ENCODE measurements at places on chromosomes 1 and 21. TPM values are rescaled to one million over a fixed set of nuclear protein-coding genes. Genes with fewer than 3 reads are reported as not detected.
A peak's percentile ranks its signal among the peaks of the same experiment; 100 is the strongest.

The EDARADD gene
- total RNA-seq = 5.0 TPM

The CFHR1 gene
- total RNA-seq = not detected

The TTLL10 gene
- 1.2 TPM for total RNA-seq

The FCGR2B gene
- total RNA-seq = not detected

The GNG4 gene
- 13.5 TPM for total RNA-seq

The MRPL37 gene
- 94.8 TPM for total RNA-seq

The GPR161 gene
- 25.7 TPM for total RNA-seq

The TMEM51 gene
- total RNA-seq = 7.7 TPM

The COG2 gene
- total RNA-seq = 27.4 TPM

GRCh38 chr1:80531182-80531581 is 1269.6 kb upstream of the ADGRL2 start:
- H3K27me3 ChIP-seq = no peaks in the 10 kb centered on the region
- no peak for DNase-seq
- no peak overlapping the region for H3K27ac ChIP-seq
- no peaks in the 10 kb centered on the region for H3K36me3 ChIP-seq
- H3K4me3 ChIP-seq = no peak overlapping the region

- no peaks in the 10 kb centered on the region for H3K36me3 ChIP-seq
- DNase-seq = no peak
- peaks cover 30% of the 10 kb centered on the region for H3K27me3 ChIP-seq
- no peak overlapping the region for H3K4me3 ChIP-seq
These were observed 516.1 kb downstream of the OMA1 start for GRCh38 chr1:58030456-58030855.

GRCh38 chr1:29123053-29123886 is 433 bp downstream of the TMEM200B start:
- H3K36me3 ChIP-seq = peaks cover 14% of the 10 kb centered on the region
- peak overlapping the region; percentile 86 for H3K4me3 ChIP-seq
- H3K27ac ChIP-seq = no peak overlapping the region
- H3K27me3 ChIP-seq = no peaks in the 10 kb centered on the region

GRCh38 chr1:226373376-226373775 is 34.5 kb downstream of the PARP1 start:
- no peak overlapping the region for H3K4me3 ChIP-seq
- H3K27me3 ChIP-seq = no peaks in the 10 kb centered on the region
- no peaks in the 10 kb centered on the region for H3K4me1 ChIP-seq

GRCh38 chr21:10464975-10465374 is 56.4 kb upstream of the TPTE start:
- H3K4me3 ChIP-seq = peak overlapping the region; percentile 8
- no peaks in the 10 kb centered on the region for H3K4me1 ChIP-seq
- DNase-seq = no peak
- H3K27me3 ChIP-seq = no peaks in the 10 kb centered on the region

GRCh38 chr1:204466416-204467405 is 27.9 kb downstream of the PIK3C2B start:
- no peaks in the 10 kb centered on the region for H3K4me1 ChIP-seq
- no peak overlapping the region for H3K27ac ChIP-seq
- H3K4me3 ChIP-seq = no peak overlapping the region
- H3K36me3 ChIP-seq = peaks cover 14% of the 10 kb centered on the region
- no peak for DNase-seq

- peak; percentile 92 for DNase-seq
- H3K27me3 ChIP-seq = peaks cover 20% of the 10 kb centered on the region
- no peaks in the 10 kb centered on the region for H3K36me3 ChIP-seq
- H3K4me1 ChIP-seq = peaks cover 8% of the 10 kb centered on the region
- no peak overlapping the region for H3K4me3 ChIP-seq
These were observed 61.6 kb upstream of the ADARB1 start for GRCh38 chr21:45012662-45013259.

DNA sequence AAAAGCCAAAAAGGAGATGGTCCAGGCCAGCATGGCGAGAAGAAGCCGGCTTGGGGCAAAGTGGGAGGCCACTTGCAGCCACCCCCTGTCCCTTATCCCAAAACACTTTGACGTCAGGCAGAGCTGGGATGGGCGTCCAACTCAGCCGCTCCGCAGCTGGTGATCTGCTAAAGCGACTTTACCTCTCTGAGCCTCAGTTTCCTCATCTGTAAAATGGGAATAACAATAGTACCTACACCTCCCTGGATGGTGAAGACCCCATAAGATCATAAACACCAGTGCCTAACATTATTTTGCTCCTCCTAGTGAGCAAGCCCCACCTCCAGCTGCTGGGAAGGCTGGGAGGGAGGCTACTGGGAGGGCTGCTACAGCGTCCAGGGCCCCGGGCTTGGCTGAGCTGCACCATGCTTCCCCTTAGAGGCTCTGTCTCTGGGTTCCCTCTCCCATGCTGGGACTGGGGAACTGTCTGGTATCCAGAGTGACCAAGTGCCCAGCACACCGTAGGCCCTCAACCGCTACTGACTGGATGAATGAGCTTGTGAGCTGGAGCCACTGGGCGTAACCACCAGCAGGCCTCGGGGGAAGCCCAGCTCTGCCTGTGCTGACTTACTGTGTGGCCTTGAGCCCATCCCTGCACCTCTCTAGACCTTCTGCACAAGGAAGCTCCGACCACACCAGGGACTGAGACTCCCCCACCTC is 18.3 kb downstream of the IFFO2 start:
- no peaks in the 10 kb centered on the region for H3K27me3 ChIP-seq
- peaks cover 14% of the 10 kb centered on the region for H3K4me1 ChIP-seq
- no peak for DNase-seq
- H3K27ac ChIP-seq = no peak overlapping the region

DNA sequence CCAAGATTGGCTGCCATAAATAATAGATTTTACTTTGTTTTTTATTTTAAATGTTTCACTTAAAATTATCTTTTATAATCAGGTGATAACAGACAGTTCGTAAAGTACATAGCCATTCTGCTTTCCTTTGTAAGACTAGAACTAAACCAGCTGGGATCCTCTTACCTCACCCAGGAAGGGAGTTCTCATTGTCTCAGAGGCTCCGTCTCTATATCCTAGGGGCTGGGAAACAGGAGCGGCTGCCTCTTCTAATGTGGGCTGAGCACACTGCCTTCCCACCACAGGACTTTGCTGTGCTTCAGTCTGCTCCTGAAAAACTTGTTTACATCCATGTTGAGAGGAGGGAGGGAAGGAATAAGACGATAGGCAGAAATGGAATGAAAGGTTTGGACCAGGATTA is 45.6 kb upstream of the PGD start:
- peaks cover 9% of the 10 kb centered on the region for H3K4me1 ChIP-seq
- H3K36me3 ChIP-seq = peaks cover 49% of the 10 kb centered on the region
- H3K27me3 ChIP-seq = peaks cover 17% of the 10 kb centered on the region
- peak; percentile 69 for DNase-seq
- peak overlapping the region; percentile 44 for H3K4me3 ChIP-seq

DNA sequence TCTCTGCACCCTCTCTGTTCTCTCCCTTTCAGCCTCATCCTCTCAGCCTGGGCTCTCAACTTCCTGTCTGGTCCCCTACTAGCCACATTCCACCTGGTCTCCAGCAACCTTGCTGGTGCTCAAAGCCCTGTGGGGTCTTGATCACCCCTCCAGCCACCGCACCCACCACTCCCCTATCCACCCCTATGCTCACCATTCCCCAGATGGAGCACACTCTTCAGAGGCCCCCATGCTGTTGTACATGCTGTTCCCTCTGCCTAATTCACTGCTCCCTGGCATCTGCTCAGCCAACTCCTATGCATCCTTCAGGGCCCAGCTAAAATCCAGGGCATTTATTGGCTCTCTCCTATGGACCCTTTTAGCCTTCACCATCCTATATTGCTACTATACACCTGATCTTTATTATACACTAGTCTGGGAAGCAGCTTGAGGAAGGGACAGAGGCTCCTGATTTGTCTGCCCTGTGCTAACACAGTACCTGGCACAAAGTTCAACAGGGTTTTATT is 81.0 kb downstream of the GLIS1 start:
- H3K27ac ChIP-seq = no peak overlapping the region
- H3K4me3 ChIP-seq = no peak overlapping the region
- no peak for DNase-seq
- H3K4me1 ChIP-seq = no peaks in the 10 kb centered on the region

GRCh38 chr1:2411801-2412394 is 466 bp downstream of the PEX10 start:
- peaks cover 7% of the 10 kb centered on the region for H3K36me3 ChIP-seq
- no peak for DNase-seq
- H3K4me1 ChIP-seq = peaks cover 5% of the 10 kb centered on the region
- H3K27me3 ChIP-seq = no peaks in the 10 kb centered on the region
- peak overlapping the region; percentile 90 for H3K4me3 ChIP-seq

DNA sequence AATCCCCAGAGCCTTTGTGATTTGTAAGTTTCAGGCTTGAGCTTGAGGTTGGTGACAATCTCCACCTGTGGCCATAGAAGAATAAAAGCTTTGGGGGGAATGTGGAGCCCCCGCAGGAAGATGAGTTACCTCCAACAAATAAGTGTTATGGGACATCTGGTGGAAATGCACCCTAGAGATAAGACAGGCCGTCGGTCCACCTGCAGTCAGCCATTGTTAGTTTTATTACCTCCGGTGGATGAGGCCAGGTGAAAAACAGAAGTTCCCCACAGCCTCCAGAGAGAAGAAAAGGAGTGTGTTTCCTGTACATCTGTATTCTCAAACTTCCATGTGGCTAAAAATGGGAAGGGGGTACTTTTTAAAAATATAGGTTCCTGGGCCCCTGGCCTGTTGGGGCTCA is 137.4 kb downstream of the KAZN start:
- no peak overlapping the region for H3K4me3 ChIP-seq
- H3K27me3 ChIP-seq = no peaks in the 10 kb centered on the region
- no peak for DNase-seq
- H3K27ac ChIP-seq = no peak overlapping the region
- H3K4me1 ChIP-seq = peaks cover 8% of the 10 kb centered on the region

GRCh38 chr1:35261412-35262120 is 6.9 kb upstream of the ZMYM4 start:
- H3K27me3 ChIP-seq = no peaks in the 10 kb centered on the region
- no peak overlapping the region for H3K4me3 ChIP-seq
- no peaks in the 10 kb centered on the region for H3K4me1 ChIP-seq
- no peak overlapping the region for H3K27ac ChIP-seq
- no peaks in the 10 kb centered on the region for H3K36me3 ChIP-seq
- DNase-seq = no peak

Measured in endodermal cell (in vitro differentiated cells).